ENCODE measurements at places on chromosomes 3 and 15.
A peak's percentile ranks its signal among the peaks of the same experiment; 100 is the strongest.

DNA sequence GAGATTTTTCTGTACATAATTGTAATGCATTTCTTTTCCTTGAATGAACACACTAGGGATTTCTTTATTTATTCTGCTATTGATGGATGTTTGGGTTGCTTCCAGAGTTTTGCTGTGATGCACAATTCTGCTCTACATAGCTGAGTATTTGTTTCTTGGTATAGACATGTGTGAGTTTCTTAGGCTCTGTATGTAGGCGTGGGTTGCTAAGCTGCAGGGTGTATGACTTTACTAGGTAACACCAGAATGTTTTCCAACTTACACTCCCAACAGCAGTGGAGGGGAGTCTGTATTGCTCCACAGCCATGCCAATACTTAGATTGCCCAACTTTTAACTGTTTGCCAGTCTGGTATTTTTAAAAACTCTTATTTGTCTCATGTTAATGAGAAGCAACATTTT, 155.5 kb upstream of the TNIK start:
- DNase-seq: peak; percentile 36

- no peak for DNase-seq
These were observed 195.7 kb upstream of the KCNMB2 start for GRCh38 chr3:178340506-178340905.

GRCh38 chr3:69791919-69792399, 52.7 kb downstream of the MITF start:
- peak; percentile 56 for DNase-seq

DNA sequence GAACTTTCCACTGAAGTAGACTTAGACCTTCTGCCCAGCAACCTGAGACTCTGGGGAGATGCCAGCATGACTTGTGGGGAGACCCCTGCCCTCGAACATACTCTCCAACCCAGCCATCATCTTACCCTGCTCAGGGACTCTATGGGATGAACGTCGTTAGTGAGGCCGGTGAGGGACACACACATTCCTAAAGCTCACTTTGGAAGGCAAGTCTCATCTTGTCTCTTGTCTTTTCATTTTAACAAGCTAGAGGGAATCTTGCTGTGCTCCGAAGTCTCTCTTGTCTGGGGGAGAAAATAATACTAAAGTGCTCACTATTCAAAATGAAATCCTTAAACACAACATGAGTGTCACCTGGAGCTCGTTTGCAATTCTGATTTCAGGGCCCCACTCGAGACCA, 239.5 kb upstream of the HES1 start:
- no peak for DNase-seq

DNA sequence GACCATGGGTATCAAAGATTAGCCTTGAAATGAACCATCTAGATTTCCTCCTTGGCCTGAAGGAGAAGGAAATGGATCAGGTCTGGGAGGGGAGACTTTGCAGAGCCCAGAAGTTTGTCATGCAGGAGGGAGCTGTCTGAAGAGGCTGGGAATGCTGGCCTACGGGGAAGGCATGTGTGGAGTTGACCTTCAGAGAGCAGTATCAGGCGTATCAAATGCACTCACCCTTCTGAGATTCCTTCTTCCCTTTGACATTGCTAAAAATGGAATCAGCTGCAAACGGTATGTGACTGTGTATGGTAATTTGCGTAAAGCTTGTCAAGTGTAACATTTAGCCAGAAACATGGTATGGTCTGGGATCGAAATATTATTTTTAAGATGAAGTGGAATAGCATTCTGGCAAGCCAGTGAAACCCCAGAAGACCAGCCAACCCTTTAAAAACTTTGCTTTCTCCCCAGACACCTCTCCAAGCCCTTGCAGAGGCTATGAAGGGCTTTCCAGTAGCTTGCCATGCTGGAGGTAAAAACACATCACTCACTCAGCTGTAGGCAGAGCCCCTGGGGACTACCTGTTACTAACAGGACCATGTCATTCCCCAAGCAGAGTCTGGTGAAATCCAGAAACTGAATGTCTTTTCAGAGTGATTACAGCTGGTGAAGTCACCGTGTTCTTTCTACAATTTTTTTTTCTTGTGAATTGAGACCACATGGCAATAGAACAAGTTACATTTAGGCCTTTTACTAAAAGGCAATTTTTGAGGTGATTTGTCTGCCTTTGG, 174.7 kb upstream of the SLC24A5 start:
- no peak for DNase-seq

- DNase-seq: no peak
These were observed 877 bp downstream of the NIT2 start for GRCh38 chr3:100335434-100335833.

GRCh38 chr15:66912001-66912400, 153.4 kb upstream of the SMAD3 start:
- DNase-seq: no peak

DNA sequence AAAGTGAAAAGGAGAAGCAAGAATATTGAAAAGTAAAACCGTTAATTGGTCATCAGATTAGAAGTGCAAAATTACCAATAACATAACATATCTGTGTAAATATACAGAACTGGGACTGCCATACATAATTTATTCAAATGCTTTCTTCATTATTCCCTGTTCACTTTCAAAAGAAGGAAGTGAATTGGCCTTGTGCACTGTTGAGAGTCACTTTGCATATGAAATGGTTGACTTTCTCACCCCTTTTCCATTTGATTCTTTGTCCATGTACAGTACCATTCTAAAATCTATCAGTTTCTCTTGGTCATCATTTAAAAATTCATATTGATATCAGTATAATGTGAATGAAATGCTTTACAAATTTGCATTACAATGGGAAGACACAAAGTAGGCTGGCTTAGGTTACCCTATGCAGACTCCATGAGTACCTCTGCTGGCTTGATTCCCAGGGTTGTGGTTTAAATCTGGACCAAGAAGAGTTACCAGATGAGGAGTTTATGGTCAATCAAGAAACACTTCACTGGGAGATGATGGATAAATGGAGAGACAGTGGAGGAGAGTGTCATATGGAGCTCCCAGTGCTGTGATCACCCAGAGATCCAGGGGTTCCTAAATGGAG, 210.9 kb upstream of the TOPAZ1 start:
- no peak for DNase-seq

DNA sequence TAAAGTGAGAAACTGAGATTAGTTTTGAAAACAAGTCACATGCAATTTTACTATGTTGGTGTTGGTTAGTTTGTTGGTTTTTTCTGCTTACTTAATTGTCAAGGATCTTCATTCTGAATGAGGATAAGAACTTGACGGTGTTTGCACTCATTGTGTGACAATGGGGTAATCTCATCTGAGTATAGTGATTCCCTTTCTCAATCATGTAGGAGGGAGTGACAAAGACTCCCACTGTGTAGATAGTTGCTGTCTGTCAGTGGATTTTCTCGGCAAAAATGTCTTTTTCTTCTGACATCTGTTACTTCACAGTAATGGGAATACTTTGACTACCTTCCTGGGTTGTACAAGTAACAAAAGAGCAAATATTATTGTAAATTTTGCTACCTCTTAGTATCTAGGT, 23.5 kb downstream of the KCNH8 start:
- DNase-seq: no peak

- no peak for DNase-seq
These were observed 925 bp upstream of the PSTPIP1 start for GRCh38 chr15:76994001-76994400.

DNA sequence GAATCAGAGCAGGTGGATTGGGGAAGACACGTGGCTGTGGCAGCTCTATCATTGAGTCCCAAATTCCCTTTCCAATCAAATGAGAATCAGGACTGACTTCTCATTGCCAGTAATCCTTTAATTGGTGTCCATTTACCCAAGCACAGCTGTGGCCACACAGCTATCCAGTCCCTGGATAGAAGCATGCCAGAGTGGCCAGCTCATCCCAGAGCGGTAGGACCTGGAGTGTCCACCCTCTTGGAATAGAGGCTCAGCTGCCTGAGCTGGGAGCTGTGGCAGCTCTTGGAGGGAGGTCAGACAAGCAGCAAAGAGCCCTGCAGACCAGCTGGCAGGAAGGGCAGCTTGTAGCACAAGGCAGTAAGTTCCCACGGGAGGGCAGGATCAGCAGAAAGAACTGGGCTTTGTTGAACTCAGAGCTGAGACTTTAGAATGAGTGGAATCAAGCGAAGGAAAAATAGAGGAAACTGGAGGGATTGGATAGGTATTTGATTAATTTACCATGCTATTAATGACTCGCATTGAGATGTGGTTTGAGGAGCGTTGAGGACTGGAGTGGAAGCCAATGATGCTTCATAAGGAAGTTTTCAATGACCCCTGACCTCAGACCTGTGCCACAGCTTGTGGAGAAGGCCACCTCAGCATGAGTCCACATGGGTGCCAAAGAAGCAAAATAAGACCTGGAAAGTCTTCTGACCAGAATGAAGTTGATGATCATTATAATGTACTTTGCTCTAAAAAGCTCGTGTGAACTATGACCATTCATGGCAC, 6.9 kb upstream of the ALPK3 start:
- DNase-seq: no peak

- no peak for DNase-seq
These were observed 57.7 kb upstream of the CTSH start for GRCh38 chr15:79002581-79002980.

DNA sequence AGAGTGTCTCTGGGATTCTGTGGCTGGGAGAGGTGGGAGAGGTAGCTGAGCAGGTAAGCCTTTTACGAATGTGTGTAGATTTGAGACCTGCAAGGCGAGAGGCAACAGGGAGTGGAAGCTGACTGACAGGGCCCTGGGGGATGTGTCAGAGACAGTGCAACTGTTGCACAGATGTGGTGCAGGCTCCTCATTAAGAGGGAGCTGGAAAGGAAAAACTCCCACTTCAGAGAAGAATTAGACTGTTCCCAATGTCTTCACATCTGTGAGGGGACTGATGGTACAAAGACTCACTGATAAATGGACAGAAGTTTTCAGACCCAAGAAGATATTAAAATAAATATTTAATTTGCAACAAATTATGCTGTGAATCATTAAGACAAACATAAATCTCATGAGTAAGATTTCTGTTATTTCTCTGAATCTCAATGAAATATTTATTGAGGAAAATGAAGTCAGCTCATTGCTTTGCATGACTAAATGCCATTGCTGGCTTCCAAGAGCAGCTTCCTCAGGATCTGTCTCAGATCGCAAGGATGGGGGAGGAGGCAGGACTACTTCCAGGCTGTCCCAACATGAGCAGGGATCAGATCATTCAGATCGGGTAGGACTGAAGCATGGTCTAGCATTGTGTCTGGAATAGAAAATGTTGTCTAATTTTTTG, 127.3 kb upstream of the ROPN1 start:
- peak; percentile 54 for DNase-seq

- no peak for DNase-seq
These were observed 381.9 kb upstream of the AGTR1 start for GRCh38 chr3:148315756-148316155.

DNA sequence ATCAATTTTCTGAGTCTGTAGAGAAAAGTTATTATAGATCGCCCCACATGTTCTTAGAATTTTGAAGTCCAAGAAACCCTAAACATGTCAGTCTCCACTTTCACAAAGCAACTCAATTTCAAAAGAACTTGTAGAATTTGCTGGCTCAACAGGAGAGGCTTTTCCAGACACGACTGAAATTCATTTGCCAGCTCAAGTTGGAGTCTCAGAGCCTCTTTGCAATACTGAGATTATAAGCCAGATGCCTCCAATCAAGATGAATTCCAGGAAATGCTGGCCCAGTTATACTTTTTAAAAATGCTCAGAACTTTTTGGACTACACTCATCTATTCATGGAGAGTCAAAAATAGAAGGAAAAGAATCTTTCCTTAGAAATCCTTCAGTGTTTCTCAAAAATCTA, 56.9 kb upstream of the NLGN1 start:
- DNase-seq: no peak

DNA sequence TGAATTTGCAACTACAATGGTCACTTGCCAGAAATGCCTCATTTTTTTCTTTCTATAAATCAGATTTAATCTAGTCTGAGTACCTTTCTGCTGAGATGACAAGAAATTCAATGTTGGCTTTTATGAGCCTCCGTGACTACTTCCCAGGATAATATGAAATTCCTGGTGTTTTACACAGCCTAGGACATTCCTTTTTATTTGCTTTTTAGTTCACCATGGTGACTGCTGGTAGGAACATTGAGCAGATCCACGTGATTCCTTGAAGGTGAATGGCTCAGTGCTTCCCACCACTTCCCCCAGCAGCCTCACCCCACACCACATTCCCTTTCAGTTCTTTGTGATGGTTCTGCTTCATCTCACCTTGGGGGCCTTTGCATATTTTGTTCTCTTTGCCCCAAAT, 4.3 kb upstream of the NPTN start:
- peak; percentile 78 for DNase-seq

GRCh38 chr3:64203216-64203615, 22.1 kb downstream of the PRICKLE2 start:
- no peak for DNase-seq

DNA sequence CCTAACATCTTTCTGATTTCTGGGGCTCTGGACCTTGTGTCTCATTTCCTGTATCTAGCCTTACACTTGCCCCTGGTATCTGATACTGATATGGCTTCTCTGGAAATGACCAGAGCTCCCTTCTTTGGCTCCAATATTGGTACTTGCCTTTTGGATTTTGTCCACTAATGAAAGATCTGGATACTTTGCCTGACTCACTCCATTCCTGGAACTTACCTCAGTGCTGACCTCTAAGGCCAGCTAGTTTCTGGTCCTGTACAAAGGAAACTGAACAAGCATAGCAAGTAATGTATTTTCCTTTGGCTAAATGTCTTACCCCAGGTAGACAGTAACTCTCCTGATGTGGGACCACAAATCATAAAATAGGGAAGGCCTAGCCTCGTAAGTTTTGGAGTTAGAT, 93.8 kb upstream of the SLC4A7 start:
- DNase-seq: no peak

- no peak for DNase-seq
These were observed 40.0 kb downstream of the CRTAP start for GRCh38 chr3:33153782-33154181.

DNA sequence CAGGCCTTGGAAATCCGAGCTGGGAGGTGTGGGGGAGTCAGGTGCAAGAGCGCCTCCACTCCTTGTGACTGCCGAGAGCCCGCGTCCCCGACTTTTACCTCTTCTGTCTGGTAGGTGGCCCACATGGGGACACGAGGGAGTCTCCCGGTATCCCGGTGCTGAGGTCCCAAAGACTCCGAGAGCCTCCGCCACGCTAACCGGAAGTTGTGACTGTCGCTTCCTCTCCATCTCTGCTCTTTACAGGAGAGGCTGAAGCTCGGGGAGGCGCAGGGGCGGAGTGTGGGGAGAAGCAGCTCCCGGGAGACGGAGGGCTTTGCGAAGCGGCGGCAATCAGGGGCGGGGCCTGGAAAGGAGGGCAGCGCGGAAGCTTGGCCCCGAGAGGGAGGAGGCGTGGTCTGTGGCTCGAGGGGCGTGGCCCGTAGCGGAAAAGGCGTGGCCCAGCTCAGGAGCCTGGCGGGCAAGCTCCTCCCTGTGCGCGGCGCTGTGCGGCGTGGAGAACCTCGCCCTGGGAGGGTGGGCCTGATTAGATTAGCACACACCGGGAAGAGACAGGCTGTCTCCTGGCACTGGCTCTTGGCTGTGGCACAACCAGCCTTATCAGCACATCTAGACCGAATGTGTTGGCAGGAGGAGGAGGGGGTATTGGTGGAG, 143.9 kb downstream of the GABRB3 start:
- DNase-seq: peak; percentile 31

DNA sequence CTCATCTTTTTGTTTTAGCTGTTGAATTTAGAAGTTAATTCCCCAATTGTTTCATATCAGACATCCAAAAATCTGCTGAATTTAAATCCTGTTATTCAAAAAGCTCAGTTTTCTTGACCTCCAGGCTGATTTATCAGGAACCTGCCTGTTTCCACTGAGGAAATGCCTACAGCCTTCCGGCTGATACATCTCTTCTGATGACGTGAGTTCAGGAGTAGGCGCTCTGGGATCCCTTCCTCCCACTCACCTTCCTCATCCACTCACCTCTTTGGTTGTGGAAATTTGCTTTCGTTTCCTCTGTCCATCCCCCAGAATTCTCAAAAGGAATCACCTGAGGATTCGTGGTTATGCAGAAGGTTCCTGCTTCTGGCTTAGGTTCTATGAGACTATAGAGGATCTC, 55.4 kb upstream of the ALDH1A3 start:
- DNase-seq: no peak
